ENCODE measurements at places on chromosomes 1 and 21.

DNA sequence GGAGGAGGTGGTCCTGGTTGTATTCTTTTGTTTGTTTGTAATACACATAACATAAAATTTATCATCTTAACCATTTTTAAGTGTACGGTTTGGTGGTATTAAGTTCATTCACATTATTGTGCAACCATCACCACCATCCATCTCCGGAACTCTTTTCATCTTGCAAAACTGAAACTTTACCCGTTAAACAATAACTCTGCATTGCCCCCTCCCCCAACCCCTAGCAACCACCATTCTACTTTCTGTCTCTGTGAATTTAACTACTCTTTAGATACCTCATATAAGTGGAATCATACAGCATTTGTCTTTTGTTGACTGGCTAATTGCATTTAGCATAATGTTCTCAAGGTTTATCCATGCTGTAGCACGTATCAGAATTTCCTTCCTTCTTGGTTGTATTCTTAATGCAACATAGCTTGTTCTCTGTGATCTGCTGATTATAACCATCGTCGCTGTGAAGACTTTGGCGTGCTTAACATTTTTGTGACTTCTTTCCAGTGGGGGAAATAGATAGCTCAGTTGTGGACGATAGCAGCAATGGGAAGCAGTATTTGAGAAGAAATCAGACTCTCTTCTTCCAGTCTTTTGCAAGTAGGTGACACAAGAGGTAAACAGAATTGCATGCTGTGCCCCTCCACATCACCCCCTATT lies 117.5 kb upstream of the HOOK1 start:
- no peak for DNase-seq

DNA sequence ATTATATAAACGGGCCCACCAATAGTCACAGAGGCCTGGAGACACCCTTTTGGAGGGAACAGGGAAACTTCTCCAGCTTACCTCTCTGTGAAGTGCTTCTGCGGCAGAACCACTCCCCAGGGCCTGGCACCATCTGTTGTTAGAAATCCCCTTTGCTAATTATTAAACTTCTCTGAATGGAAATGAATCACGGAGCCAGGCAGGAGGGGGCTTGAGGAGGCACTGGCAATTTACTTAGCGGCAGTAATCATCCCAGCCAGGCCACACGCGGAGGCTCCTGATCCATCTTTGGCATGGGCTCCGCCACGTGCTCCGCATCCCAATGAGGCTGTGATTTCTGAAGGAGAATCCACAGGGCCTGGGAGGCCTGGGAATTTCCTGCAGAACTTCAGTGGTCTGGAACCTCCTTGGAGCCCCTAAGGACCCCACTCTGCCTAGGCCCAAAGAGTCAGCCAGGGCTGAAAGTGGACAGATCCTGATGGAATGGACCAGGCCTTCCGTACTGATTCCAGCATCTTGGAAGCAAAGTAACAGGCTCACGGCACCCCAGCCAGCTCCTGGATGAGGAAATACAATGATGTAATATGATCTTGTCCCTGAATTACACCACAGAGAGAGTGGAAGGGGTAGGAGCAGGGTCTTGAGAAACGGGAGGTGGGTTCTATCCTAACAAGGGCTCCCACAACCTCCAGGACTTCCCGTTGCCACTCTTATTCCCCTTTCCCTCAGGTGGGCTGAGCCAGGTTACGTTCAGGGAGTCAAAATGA lies 62.3 kb downstream of the GRIK3 start:
- no peak for DNase-seq

- DNase-seq, result no peak
Measured at GRCh38 chr1:25517476-25518394, 25.7 kb upstream of the LDLRAP1 start.

- no peak for DNase-seq
Measured at GRCh38 chr1:155064111-155064831, 731 bp downstream of the EFNA4 start.

GRCh38 chr1:43965316-43965715 lies 4.5 kb upstream of the DPH2 start:
- DNase-seq, result no peak

- no peak for DNase-seq
Measured at GRCh38 chr1:228935198-228935663, 200.0 kb downstream of the RHOU start.

- DNase-seq, result no peak
Measured at GRCh38 chr1:97877307-97877706, 43.5 kb downstream of the DPYD start.

DNA sequence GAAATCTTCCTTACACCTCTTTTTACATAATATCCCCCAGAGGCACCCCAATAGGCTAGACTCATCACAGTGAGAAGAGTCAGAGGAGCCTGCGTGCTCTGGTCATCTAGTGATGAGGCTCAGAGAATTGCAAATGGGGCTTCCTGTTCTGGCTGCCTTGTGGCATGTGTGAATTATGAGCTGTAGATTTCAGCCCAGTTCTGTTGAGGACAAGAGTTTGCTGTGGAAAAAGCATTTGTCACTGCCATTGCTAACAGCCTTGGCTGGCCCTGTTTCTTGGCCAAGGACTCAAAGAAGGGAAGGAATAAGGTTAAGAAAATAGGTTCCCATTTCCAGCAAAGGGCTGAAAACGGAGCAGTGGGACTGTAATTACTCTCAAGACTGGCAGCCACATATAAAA lies 30.7 kb downstream of the MRAP start:
- DNase-seq, result no peak

DNA sequence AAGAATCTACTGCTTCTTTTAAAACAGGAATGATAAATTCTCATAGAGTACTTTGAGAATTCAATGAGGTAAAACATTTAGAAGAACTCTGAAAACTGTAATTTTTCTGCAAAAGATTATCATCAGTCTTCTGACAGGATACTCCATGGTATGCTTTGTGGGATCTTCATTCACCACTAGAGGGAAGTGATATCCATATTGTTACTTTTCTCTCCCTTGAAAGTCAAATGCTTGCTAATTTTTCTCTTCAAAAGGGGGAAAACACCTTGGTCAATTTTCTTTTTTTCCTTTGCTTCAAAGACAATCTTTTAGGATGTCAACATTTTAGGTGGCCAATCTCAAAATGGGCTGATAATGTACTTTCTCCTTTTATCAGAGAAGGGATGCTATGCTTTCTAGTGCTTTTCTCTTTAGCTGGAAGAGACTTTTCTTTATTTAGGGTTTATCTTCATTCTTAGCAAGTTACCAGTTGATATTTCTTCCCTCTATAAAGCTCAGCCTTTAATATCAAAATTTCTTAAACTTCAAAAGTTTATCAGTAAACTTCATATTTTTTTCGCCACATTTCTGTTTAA lies 95.5 kb downstream of the NEGR1 start:
- no peak for DNase-seq

DNA sequence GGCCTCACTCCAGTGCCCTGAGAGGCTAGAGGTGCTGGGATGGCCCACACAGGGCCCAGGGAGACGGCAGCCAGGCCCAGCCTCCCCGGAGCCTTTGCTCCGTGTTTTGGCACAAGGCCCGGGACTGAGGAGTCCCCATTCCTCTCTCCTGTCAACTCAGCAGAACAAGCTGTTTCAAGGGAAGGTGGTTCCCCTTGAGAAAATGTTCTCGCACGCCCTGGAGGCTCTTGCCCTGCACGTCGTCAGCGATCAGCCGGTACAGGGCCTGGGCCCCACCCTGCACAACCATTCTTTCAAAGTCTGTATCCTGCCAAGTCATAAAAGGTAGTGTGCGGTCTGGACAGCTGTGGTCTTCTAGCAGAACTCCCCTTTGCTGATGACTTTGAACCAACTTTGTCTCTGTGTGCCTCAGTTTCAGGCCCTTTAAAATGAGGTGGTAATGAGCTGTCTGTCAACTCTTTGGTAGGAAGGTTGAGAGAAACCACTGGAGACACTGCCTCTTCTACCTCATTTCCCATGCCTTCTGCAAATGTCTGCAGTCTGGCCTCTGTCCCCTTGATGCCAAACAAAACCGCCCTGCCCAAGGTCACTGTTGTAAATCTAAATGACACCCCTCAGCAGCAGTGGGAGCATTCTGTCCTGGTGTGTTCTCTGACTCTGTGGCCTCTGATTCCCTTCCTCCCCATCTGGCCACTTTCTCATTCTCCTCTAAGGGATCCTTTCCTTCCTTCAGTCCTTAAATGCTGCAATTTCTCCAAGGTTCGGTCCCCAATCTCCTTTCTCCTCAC lies 138.6 kb upstream of the JUN start:
- DNase-seq, result no peak

GRCh38 chr1:23810818-23811540 lies 10.4 kb upstream of the GALE start:
- DNase-seq, result no peak

DNA sequence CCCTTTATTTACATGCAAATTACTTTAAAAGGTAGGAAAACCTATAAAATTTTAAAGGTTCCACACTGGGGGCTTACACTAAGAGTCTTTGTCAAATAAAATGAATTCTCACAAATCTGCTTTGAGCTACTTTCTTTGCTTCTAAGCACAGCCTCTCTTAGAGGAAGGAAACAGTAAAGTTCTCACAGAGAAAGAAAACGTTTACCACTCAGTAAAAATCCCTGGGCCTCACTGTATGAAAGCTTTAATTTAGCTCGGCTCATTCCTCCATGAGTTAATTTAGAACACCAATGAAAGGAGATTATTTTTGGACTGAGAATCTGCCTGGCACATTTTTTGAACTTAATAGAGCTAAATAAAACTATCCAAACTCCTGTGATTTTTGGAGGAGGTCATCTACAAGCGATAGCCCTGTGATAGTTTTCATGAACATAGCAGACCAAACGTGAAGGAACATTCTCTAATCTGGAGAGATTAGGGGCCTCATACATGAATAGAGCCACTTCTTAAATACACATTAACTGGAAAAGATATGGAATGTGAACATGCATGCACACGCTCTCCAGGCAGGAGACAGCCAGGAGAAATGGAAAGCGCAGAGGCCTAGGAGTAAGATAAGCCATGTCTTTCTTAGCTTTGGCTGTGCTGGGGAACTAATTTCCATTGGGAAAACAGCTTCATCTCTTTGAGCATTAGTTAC lies 32.8 kb downstream of the PRRX1 start:
- DNase-seq, result no peak

- DNase-seq, result no peak
Measured at GRCh38 chr1:187817782-187818181, 989.0 kb downstream of the PLA2G4A start.

DNA sequence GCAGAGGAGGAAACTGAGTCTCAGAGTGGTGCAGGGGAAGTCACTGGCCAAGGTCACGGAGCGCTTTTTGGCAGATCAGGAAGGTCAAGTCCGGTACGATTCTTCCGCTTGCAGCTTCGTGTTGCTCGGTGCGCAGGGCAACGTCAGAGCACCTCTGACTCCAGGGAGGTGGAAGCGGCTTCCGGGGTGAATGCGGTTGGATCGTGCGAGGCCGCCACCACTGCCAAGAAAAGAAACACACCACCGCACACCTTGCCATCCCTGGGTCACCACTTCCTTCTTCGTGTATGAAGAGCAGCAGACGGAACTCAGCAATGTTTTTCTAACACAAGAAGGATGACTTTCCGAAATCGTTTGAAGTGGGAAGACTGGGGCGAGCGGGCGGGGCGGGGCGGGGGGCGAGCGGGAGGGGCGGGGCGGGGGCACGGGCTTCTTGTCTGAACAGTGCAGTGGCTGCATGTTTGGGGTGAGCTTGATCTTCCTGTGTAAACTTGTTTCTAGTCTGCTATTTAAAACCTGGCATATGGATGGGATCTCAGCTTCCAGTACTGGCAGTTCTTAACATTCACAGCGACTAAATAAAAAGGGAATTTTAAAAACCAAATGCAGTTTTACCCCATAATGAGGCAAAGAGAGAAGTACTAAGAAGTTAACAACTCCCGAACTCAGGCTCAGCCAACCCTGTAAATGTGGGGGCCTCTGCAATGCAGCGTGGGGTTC lies 300.0 kb downstream of the RRAGC start:
- no peak for DNase-seq

- no peak for DNase-seq
Measured at GRCh38 chr21:33755354-33755753, 113.1 kb downstream of the ITSN1 start.

GRCh38 chr1:203017061-203017460 lies 9.2 kb upstream of the PPFIA4 start:
- DNase-seq, result no peak

DNA sequence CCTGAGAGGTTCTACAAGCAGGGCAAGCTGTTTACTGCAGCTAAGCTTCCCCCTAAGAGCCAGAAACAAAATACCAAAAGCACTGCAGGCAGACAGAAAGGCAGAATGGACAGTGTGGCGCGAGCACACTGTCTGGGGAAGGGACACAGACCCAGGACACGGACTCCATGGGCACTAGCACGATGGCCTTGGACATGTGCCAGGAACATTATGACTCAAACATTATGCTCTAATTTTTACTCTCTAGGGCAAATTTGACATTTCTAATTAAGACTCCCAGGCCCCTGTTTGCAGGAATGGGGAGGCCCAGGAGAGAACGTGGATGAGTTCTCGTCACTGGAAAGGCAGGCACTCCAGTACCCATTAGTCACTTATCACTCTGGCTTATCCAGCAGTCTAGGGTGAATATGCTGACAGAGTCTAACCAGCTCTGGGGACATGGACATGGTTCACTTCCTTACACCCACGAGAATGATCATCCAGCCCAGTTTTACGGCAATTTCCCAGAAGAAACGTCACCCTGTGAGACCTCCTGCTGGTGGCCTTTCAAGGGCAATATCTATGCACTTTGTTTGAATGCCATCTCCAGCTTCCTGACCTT lies 45.1 kb downstream of the CAPN8 start:
- no peak for DNase-seq

DNA sequence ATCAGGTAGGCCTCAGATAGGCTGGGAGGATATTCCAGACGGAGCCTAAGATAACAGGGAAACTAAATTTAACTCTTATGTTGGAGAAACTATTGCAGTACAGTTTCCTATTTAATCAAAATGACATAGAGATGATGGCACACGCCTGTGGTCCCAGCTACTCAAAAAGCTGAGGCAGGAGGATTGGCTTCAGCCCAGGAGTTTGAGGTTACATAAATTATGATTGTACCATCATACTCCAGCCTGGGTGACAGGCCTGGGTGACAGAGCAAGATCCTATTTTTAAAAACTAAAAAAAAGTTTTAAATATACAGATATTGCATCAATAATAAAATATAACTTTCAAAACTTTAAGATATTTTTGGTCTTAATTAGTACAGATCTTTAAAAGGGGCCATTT lies 25.2 kb upstream of the TAL1 start:
- DNase-seq, result no peak

DNA sequence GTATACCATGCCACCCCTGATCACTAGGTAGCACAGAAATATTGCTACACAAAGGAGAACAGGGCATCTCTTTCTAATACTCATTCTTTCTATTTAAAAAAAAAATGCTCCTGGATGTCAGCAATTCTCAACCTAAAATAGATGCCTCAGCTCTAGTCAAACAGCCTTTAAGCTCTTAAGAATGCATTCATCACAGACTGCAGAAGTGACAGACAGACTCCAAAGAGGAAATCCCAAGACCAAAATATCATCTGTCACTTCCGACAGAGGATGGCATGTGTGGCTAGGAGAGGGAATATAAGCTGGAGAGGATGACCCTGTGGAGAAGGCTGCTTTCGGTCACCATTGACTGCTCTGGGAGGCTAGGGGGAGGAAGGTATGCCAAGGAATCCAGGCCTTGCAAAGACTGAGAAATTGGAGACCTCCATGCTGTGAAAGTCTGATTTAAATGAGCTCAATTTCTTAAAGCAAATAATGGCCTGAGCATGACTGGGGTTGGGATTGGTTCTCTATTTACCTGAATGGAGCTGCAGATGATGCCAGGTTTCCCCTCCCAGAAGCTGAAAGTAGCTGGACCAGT lies 277.4 kb downstream of the BRINP2 start:
- DNase-seq, result no peak
